ENCODE measurements at places on chromosomes 7 and 10.

DNA sequence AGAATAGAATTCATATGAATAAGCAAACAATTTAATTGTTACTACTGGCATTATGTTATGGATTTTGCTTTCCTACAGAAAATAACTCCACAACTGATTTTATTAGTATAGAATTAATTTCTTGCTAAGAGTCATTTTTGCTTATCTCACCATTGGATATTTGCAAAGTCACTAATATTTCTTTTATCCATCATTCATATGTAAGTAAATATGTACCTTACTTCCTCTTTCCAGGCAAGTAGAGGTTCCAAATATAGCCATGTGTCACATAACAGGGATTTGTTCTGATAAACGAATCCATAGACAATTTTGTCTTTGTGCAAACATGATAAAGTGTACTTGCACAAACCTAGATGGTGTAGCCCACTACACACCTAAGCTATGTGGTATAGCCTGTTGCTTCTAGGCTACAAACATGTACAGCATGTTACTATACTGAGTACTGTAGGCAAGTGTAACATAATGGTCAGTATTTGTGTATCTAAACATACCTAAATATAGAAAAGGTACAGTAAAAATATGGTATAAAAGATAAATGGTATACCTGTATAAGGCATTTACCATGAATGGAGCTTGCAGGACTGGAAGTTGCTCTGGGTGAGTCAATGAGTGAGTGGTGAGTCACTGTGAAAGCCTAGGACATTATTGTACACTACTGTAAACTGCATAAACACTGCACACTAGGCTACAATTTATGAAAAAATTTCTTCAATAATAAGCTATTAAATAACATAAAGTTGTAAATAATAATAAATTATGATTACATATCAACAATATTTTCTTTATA, 18.3 kb downstream of the KLLN start:
- DNase-seq, result no peak

GRCh38 chr7:112143582-112143981, 62.6 kb downstream of the DOCK4 start:
- DNase-seq, result no peak

GRCh38 chr10:101965075-101965765, 90.8 kb downstream of the ARMH3 start:
- DNase-seq, result no peak

GRCh38 chr10:92305133-92306072, 14.4 kb downstream of the MARCHF5 start:
- DNase-seq, result no peak

DNA sequence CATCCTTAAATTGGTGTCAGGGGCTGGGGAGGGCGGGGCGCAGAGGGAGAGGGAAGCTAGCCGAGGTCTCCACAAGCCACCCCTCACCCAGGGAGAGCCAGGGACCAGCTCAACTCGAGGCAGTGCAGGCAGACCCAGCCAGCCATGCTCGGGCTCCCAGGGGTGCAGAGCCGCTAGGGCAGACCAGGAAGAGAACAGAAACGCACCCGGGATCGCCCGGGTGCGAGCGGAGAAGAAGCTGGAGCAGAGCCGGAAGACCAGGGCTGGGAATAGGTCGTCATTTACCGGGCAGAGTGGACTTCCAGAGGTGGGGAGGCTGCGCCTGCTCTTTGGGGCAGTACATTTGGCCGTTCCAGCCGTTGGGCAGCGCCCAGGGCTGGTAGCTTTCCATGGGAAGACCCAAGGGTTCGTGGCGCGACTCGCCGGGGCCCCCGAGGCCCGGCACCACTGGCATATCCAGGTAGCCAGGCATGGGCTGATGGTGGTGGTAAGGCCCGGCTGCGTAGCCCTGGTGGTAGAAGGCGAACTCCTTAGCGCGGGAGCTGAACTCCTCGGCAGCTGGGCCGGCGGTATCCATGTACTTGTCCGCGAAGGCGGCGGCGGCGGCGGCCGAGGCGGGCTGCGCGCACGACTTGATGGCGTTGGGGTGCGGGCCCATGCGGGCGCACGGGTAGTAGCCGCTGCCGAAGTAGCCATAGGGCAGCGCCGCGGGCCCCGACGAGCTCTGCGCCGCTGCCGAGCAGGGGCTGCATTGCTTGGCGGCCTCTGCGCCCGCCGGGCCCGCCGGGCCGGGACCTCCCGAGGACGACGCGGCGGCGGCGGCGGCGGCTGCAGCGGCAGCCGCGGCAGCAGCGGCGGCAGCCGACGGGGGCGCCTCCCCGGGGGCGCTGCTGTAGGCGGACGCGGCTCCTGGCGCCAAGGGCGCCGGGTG, 755 bp downstream of the HOXA13 start:
- no peak for DNase-seq

DNA sequence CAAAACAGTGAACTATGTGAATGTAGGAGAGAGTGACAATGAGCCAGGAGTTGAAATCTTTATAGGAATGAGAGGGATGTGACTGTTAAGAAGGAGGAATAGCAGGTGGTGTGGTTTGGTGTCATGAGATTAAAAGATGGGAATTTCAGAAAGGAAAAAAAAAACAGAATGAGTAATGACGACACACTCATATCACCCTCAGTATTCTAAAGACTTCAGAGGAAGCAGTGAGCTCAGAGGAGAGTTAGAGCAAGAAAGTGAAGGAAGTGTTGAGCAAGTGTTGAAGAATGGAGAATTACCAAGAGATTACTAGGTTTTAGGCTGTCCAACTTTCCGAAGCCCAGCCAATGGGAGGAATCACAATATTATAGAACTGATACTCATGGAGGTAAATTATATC, 220.5 kb upstream of the HGF start:
- no peak for DNase-seq

GRCh38 chr7:19161671-19162070, 16.4 kb upstream of the FERD3L start:
- no peak for DNase-seq

- DNase-seq, result no peak
Observed at GRCh38 chr7:151839451-151839921, 37.4 kb downstream of the PRKAG2 start.

GRCh38 chr7:66950763-66951162, 29.7 kb downstream of the TMEM248 start:
- DNase-seq, result no peak

DNA sequence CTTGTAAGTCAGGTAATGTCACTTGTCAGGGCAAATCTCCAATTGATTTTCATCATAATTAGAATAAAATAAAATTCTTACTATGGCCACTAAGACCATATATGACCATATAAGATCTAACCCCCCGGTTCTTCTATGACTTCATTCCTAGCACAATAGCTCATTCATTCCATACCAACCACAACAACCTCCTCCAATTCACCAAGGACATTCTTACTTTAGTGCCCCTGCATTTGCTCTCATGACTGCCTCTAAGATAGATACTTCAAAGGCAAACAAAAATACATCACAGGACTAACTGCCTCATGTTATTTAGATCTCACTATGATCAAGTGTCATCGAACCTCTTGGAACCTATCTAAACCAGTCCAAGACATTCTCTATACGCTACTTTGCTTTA, 90.8 kb downstream of the SNX13 start:
- no peak for DNase-seq

Measured in SHP77 (cell line).